ENCODE measurements at places on chromosomes 2 and 18.

GRCh38 chr2:201831469-201831868 lies 25.1 kb downstream of the CDK15 start:
- peak; percentile 95 for ATAC-seq

- peak; percentile 73 for ATAC-seq
Observed at GRCh38 chr2:237886685-237887481, 27.5 kb downstream of the RAMP1 start.

DNA sequence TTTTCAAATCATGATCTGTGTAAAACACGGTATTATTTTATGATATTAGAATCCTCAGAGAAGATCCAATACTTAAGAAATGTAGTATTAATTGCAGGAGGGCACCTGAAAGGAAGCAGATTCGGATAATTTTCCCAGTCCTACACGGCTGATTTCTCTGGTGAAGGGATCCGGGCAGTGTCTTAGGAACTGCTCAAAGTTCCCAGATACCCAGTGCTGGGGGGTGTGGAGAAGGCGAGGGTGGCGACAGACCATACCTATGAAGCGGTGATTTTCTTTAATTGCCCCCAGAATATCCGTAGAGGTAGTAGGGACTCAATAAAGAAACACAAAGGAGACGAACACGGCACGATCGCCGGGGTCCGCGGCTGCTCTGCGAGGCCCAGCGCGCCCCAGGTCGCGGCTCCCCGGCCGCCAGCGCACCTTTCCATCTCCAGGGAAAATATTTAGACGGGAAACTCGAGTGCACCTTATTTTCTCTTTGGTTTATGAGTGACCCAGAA lies 1.4 kb upstream of the SOX11 start:
- ATAC-seq = peak; percentile 23

- ATAC-seq = no peak
Observed at GRCh38 chr2:201761101-201761500, 19.6 kb downstream of the ALS2 start.

- peak; percentile 79 for ATAC-seq
Observed at GRCh38 chr2:217248312-217248935, 388.6 kb upstream of the TNP1 start.

GRCh38 chr2:15363734-15364133 lies 197.4 kb downstream of the NBAS start:
- no peak for ATAC-seq

GRCh38 chr2:85324639-85325465 lies 2.9 kb downstream of the TGOLN2 start:
- ATAC-seq = no peak

- ATAC-seq = no peak
Observed at GRCh38 chr2:20471902-20472559, 25.2 kb downstream of the RHOB start.

DNA sequence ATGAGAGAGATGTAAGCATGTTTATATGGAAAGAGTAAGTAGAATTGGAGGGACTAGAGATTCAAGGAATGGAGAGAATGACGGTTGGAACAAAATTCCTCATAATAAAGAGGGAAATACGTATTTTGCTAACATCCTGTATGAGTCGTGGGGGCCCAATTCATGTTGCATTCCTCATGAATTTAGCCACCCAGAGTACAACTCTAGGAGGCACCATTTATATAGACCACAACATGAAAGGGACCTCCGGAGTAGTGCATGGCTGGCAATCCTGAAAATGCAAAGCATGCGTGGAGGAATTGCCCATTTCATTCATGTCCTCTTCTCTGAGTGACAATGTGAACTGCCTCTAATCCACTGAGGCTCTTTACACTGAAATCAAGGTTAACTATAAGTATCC lies 168.2 kb downstream of the ZEB2 start:
- no peak for ATAC-seq

GRCh38 chr2:158197940-158198339 lies 96.3 kb downstream of the UPP2 start:
- no peak for ATAC-seq

DNA sequence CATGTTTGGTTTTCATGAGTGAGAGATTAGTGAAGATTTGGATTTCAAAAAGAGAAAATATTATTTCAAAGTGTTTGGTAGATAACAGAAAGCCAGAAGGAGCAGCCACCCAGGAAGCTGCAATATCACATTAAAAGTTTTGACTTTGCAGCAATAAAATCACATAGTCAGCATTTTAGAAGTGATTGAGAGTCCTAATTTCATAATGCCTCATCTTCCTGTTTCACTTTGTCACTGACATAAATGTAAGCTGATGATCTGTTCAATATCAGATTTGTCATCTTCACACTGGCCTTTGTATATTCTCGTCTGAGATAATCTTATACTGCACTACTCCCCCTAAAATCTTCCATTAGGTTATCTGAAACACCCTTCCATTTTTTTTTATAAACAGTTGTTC lies 690.5 kb downstream of the ADCYAP1 start:
- ATAC-seq = no peak

DNA sequence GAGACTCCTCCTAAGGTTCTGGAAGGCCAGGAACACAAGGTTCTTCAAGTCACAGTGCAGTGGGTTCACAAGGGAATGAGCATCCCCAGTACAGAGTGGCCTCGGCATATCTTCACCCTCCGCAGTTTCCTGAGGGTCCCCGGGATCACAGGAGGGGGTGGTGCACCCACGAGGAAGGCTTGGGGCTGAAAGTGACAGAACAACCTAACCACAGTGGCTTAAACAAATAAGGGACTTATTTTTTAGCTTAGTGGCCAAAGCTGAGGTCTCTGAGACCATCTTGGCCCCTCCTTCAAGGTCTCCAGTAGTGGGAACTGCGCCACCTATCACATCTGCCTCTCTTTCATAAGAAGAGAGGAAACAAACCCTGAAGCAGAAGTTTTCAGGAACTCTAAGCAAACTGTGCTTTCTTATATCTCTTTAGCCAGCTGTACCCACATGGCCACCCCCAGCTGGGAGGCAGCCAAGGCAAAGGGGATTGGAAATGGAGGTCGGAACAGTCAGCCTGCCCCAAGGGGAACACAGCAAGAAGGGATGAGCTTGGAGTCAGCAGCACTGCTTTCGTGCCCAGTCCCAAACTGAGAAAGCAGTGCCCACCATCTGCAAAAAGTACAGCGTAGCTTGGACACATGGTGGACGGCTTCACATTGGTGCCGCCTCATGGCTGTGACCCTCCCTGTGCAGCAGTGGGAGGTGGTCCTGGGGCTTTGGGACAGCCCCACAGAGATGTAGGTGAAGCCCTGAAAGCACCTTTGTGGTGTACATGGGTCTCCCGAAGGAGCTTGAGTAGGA lies 260.0 kb upstream of the ID2 start:
- ATAC-seq = no peak

GRCh38 chr2:109216332-109216731 lies 87.3 kb downstream of the SH3RF3 start:
- no peak for ATAC-seq

GRCh38 chr18:39513186-39513585 lies 1947.6 kb upstream of the CELF4 start:
- no peak for ATAC-seq

- no peak for ATAC-seq
Observed at GRCh38 chr18:56191334-56191733, 447.1 kb downstream of the TXNL1 start.

DNA sequence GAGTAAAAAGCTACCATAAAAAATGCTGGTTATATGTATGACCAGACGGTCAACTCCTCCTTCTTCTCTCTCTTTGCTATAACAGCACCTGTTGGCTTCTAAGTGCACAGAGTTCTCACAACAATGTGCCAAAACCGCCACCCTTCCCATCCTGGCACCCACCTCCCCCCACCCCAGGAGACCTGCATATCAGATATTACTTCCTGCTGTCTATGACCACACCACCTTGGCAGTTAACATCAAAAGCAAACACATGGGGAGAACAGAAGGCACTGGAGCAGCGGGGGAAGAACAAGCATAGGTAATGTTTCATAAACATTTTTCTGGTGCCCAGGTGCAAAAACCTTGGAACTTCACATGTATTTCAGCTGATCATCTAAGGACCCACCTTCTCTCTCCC lies 15.5 kb downstream of the SPRED2 start:
- no peak for ATAC-seq

DNA sequence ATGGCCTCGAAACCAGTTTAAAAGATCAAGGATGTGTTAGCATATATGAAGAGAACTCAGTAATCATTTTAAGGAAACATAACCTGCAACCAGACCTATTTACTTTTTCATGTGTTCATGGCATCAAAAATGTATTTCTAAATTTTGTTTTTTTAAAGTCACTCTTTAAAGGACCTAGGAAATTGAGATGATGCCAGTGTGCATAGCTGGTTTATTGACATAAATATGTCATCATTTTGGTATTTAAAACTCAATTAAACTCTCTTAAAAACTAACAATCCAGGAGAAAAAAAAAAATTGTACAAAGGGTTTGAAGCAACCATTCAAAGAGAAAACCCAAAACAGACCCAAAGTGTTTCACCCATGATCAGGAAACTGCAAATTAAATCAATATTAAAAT lies 198.9 kb upstream of the RND3 start:
- no peak for ATAC-seq

All from SK-N-SH treated with all-trans-retinoic acid at 6 μM for 48 hours (cell line).